ENCODE measurements at places on chromosomes 4 and X.
A peak's percentile ranks its signal among the peaks of the same experiment; 100 is the strongest.

GRCh38 chr4:176761872-176762271 lies 30.9 kb downstream of the VEGFC start:
- no peak for DNase-seq

DNA sequence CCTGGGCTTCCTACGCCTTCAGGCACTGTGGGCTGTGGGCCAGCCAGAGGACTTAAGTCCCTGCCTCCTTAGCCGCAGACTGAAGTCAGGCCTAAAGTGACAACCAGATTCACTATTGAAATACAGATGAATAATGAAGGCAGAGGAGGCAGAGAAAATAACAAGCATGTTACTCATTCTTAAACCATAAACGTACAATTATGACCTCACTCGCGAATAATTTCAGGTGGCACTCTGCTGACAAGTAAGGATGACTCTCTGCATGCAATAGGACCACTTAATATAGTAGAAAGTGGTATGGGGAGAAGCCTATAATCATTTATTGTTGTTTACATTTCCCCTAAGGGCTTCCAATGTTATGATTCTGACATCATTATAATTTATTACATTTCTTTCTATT lies 409.2 kb upstream of the FGF13 start:
- peak; percentile 24 for DNase-seq

- DNase-seq, result no peak
These were observed 295.0 kb upstream of the NR3C2 start for GRCh38 chr4:148737061-148737770.

DNA sequence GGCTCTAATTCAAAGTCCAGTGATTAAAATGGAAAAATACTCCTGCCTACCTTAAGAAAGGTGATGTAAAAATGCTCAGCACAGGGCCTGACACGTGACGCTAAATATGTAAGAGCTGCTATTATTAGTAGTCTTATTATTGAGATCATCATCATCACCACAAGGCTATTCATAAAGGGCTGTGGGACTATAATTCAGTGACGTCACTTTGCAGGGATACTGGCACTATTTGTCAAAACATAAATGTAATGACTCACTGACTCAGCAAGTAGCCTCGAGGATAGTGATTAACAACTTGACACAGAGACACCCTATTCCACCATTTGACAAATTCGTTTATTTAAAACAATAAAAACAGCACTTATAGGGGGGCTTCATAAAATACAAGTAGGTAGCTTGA lies 258.9 kb downstream of the SPANXN1 start:
- DNase-seq, result no peak

DNA sequence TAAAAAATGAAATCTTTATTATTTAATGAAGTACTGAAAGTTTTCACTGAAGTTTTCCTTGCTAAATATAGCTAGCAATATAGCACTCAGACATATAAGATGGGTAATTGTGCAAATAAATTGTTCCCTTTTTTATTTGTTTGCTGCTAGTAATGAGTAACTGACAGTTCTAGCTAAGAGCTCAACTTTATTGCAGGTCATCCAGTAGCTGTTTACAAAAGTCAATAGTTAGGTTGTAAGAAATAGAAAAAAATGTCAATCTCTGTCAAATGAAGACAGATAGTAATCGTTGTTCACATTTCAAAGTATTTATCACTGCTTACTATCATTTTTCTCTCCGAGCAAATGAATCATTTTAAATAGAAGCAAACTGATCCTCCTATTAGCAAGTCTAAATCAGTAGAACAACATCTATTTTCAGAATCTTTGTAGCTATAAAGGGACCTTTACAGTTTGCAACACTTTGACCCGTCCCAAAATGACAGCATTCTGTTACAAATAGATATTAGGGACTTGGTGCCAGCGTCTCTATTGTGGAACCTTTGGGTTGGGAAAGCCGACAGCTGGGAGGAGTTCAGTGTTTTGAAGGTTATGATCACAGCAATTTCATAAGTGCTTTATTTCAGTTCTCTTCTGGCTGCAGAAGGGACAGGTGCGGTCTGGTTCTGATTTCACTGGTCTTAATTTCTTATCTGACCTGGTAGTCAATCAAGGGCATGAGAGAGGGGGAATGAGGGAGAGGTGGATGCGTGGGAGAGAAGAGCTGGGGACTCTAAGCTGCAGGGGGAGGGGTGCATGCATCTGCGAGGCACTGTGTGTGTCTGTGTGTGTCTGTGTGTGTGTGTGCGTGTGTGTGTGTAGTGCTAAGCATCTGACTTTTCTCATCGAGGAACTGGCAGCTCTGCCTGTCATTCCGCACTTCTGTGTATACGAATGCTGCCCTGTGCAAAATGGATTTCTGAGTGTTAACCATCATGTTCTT lies 227.9 kb upstream of the PITX2 start:
- DNase-seq, result no peak

DNA sequence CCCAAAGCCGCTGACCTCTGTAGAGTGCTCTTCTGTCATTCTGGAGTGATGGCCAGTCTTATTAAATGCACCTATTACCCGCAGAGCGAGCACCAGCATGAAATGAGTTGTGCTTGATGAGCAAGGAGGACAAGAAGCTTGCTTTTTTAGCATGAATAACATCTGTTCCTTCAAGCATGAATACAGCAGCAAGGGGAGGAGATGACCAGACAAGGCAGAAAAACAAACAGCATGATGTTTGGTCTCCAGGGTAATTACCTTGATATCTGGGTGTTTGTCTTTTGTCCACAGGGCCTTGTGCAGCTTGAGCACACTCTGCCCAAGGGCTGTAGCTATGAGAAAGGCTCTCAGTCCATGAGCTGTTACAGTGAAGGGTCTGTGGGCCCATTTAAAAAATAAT lies 324.8 kb upstream of the DDX53 start:
- DNase-seq, result no peak

DNA sequence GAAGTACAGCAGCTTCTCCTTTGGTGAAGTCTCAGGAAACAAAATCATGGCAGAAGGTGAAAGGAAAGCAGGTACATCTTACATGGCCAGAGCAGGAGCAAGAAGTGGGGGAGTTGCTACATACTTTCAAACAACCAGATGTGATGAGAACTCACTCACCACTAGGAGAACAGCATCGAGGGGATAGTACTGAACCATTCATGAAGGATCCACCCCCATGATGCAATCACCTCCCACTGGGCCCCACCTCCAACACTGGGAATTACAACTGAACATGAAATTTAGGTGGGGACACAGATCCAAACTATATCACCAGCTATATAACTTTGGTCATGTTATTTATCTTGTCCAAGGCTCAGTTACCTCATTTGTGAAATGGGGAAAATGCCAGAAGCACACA lies 159.4 kb downstream of the OPHN1 start:
- DNase-seq, result no peak

GRCh38 chr4:4398430-4398829 lies 11.5 kb downstream of the NSG1 start:
- DNase-seq, result no peak

DNA sequence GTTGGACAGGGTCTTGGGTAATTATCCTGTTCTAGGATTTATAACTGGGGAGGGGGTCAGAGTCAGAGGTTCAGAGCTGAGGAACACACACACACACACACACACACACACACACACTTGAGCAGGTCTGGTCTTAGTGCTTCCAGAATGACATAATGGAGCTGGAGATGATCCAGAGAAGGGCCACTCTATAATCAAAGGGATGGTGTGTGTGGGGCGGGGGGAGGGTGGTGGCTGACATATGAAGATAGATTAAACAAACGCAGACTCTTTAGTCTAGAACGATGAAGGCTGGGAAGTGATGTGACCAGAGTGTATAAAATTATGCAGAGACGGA lies 434 bp upstream of the TMEM255A start:
- no peak for DNase-seq

- DNase-seq, result no peak
These were observed 96.1 kb downstream of the MAMLD1 start for GRCh38 chrX:150459196-150459595.

- DNase-seq, result no peak
These were observed 215.2 kb upstream of the NOCT start for GRCh38 chr4:138800421-138800820.

DNA sequence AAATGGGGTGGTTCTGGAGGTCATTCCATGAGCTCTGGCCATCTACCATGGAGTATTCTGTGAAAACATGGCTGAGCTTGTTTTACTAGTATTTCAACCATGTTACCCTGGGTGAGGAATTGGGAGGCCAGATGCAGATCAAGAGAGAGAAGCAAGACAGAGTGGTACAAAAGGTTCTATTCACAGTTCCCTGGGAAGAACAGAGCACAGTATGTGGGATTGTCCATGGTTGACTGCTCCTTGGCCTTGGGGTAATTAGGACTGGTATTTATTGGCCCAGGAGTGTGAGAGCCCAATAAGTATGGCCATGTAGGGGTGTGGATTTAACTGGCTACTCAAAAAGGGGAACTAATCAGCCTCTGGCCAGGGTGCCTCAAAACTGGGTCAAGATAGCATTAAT lies 239.7 kb upstream of the GATB start:
- DNase-seq, result no peak

- no peak for DNase-seq
These were observed 72.1 kb downstream of the PRSS12 start for GRCh38 chr4:118280501-118281218.

GRCh38 chr4:89949782-89950387 lies 55.2 kb downstream of the MMRN1 start:
- DNase-seq, result no peak

- DNase-seq, result no peak
These were observed 19.0 kb upstream of the MAGEB2 start for GRCh38 chrX:30196322-30196721.

DNA sequence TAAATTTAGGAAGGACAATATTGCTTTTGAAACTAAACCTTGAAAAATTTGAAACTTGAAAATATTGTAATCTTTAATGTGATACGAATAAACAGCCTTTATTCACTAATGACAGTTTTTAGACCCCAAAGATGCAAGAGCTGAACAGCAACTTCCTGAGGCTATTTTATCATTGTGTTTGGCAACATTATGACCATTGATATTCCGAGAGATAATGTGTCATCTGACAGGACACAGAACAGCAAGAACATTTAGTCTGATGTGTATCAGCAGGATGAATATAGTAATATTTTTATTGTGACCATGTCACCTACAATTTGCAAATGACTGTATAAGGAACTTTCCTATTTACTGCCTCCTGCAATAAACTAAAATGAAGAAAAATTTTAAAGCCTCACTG lies 316.0 kb downstream of the ADAM29 start:
- no peak for DNase-seq

GRCh38 chr4:113419631-113420030 lies 341.9 kb downstream of the CAMK2D start:
- DNase-seq, result no peak

DNA sequence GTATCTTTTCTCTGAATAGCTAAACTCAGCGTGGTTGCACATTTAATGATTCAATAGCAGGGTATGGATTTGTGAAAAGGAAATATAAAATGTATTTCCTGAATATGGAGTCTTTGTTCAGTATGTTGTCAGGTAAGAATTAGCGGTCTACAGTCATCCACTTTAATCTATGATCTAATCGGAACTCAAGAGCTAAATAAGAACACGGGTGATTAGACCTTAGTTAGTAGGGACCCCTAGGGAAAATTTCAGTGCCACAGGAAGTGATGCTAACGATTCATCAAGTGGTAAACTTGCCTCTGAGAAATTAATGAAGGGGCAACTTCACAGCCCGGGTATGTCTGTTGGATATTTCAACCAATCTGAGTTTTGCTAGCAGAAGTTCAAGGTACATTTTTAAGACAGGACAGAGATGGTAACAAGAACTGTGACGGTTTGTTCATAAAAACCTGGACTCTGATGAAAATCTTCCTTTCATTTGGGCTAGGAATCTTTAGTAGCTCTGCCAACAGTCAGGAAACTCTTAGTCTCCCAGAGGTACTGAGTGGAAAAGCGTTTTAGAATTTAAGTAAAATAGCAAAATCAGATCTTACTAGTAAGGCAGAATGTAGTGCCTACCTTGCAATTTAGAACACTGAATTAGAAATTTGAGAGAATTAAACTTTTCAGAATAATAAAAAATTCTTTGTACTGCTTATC lies 47.1 kb downstream of the PCDH7 start:
- no peak for DNase-seq
